ENCODE measurements at places on chromosomes 7 and 10. TPM values are rescaled to one million over a fixed set of nuclear protein-coding genes. Genes with fewer than 3 reads are reported as not detected.

The PRLHR gene
- not detected for polyA plus RNA-seq

The TMEM236 gene
- 0.54 TPM for polyA plus RNA-seq

The CFTR gene
- polyA plus RNA-seq: 0.45 TPM

The DNAH11 gene
- polyA plus RNA-seq: 0.52 TPM

The TRIM50 gene
- 0.33 TPM for polyA plus RNA-seq

The TFPI2 gene
- 4.6 TPM for polyA plus RNA-seq

The BBS9 gene
- polyA plus RNA-seq: 23.5 TPM

DNA sequence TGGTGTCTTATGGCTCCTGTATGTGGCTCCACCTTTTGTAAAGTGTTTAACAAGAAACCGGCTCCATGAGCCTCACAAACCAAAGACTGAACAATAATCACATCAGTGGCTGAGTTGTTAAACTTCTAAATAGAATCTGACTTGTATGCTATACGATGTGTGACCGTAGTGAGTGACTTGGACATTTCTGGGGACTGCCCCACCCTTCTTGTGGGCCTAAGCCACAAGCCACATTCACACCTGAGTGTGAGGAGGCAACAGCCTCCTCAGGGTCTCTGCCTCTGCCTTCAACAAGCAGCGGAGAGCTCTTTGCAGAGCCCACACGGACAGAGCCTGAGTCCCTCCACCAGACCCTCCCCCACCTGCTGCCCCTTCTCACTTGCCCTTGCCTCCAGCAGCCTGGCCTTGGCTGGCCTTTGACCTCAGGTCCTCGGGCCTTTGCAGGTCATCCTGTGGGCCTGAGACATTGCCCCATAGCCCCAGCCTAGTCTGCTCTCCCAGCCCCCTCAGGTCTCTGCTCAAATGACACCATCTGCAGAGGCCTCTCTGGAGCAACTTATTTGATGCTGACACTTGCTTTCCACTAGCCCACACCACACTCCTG is 156.8 kb upstream of the TNS3 start:
- DNase-seq: no peak

GRCh38 chr7:83427884-83428283 is 221.1 kb downstream of the SEMA3E start:
- DNase-seq: no peak

- DNase-seq: no peak
Observed at GRCh38 chr7:159141167-159141566, 3.5 kb downstream of the VIPR2 start.

- peak; percentile 60 for DNase-seq
Observed at GRCh38 chr10:68153473-68154210, 44.4 kb downstream of the MYPN start.

Measured in muscle of arm (tissue), 14 donors.